ENCODE measurements at places on chromosomes 6 and 20. TPM values are rescaled to one million over a fixed set of nuclear protein-coding genes. Genes with fewer than 3 reads are reported as not detected.
A peak's percentile ranks its signal among the peaks of the same experiment; 100 is the strongest.

DNA sequence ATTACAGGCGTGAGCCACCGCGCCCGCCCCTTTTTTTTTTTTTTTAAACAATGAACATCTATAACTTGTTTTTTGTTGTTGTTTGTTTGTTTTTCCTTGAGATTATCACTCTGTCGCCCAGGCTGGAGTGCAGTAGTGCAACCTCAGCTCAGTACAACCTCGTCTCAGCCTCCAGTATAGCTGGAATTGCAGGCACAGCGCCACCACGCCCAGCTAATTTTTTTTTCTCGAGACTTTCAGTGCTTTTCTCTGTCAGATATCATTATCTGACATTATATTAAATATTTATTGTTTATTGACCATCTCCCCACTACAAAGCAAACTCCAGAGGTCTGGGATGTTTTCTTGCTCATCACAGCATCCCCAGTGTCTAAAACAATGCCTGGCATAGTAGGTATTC, 2.3 kb upstream of the DLK2 start:
- no peak for DNase-seq
- H3K27ac ChIP-seq = no peak overlapping the region
- H3K4me3 ChIP-seq = no peak overlapping the region
- H3K36me3 ChIP-seq = no peaks in the 10 kb centered on the region
- peaks cover 30% of the 10 kb centered on the region for H3K4me1 ChIP-seq

The BMP6 gene
- polyA plus RNA-seq = 0.23 TPM

DNA sequence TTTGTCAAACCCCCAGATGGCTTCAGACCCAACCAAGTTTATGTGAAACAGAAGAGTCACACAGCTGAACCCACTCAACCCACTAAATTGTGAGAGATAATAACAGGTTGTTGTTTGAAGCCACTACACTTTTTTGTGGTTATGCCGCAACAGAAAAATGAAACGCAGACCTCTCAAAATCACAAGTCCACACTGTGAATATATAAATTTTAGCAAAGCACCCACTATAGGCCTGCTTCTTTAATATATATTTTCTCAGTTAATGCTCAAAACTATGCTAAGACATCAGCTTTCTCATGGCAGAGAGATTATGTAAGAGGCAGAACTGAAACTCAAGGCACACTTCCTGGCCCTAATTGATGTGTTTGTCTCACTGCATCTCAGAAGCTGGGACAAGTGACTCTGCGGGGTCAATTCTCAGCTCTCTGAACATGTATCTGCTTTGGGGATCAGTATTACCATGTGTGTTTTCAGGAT, 27.7 kb downstream of the MAP3K5 start:
- H3K4me3 ChIP-seq = peak overlapping the region; percentile 88
- H3K27ac ChIP-seq = peak overlapping the region; percentile 93
- H3K4me1 ChIP-seq = peaks cover 67% of the 10 kb centered on the region
- no peaks in the 10 kb centered on the region for H3K27me3 ChIP-seq

GRCh38 chr6:103405321-103405720, 1454.4 kb downstream of the HACE1 start:
- H3K27me3 ChIP-seq = no peaks in the 10 kb centered on the region
- H3K27ac ChIP-seq = no peak overlapping the region
- H3K36me3 ChIP-seq = no peaks in the 10 kb centered on the region

The EMILIN3 gene
- polyA plus RNA-seq = not detected

The SLX4IP gene
- polyA plus RNA-seq = 2.8 TPM

DNA sequence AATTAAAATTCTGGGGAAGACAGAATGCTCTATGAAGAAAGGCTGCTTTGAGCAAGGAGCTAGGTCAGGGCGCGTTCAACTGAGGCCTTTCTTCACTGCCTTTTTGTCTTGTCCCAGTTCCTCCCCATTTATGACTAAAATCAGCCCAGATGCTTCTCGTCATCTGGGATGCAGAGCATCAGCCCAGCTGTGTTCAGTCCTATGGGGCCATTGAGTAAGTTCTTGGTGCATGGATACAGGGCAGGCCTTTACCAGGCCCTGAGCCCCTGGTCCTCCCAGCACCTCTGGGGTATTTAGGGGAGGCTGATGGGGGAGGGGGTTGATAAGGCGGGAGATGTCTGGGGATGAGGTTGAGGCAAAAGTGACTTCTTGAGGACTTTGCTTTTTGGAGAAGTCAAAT, 55.7 kb downstream of the PTPN1 start:
- DNase-seq = no peak
- H3K36me3 ChIP-seq = peaks cover 44% of the 10 kb centered on the region

GRCh38 chr6:170273191-170273590, 17.7 kb downstream of the DLL1 start:
- H3K27me3 ChIP-seq = peaks cover 2% of the 10 kb centered on the region
- H3K4me3 ChIP-seq = peak overlapping the region; percentile 92
- peaks cover 20% of the 10 kb centered on the region for H3K4me1 ChIP-seq
- DNase-seq = no peak
- H3K36me3 ChIP-seq = no peaks in the 10 kb centered on the region

The FAM209A gene
- polyA plus RNA-seq = 0.62 TPM

GRCh38 chr6:68114463-68115047, 520.5 kb upstream of the ADGRB3 start:
- no peaks in the 10 kb centered on the region for H3K27me3 ChIP-seq
- no peaks in the 10 kb centered on the region for H3K4me1 ChIP-seq
- no peaks in the 10 kb centered on the region for H3K36me3 ChIP-seq
- H3K27ac ChIP-seq = no peak overlapping the region
- no peak overlapping the region for H3K4me3 ChIP-seq
- DNase-seq = no peak

The C4A gene
- polyA plus RNA-seq = not detected

DNA sequence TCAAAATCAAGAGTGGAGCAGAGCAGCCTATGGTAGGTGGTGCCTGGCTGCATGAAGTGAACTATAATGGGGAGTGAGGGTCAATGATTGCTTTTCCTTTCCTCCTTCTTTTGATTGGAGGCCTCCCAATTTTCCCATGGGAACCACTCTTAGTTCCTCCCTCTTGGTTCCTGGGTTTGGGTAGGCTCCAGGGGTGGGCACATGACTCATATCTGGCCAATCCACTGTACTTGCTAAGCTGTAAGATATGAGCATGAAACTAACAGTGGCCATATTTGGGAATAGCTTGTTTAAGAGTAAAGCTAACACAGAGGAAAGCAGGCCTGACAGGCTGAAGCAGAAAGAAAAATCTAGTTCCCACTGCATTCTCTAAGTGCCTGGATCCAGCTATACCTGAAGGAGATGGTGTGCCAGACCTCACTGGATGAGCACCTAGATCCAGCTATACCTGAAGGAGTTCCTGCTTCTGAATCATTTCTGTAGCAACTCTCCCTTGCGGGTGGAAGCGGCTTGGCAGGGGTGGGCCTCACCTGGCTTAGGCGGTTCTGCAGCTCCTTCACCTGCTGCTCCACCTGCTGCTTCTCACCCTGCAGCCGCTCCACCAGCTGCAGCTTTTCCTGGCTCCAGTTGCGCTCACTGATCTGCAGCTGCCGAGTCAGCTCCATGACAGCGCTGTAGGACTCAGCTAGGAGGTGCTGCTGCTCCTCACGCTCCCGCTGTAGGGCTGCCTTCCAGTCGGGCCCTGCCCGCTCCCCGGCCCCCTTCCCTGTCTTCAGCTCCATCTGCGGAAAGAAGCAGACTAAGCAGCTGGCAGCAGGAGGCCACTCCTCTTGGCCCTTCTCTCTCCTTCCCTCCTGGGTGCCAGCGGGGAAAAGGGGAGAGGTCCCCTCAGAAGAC, 29.0 kb upstream of the DSN1 start:
- no peak for DNase-seq
- peaks cover 29% of the 10 kb centered on the region for H3K36me3 ChIP-seq
- H3K4me1 ChIP-seq = no peaks in the 10 kb centered on the region
